ENCODE measurements at places on chromosomes 2 and 18.

DNA sequence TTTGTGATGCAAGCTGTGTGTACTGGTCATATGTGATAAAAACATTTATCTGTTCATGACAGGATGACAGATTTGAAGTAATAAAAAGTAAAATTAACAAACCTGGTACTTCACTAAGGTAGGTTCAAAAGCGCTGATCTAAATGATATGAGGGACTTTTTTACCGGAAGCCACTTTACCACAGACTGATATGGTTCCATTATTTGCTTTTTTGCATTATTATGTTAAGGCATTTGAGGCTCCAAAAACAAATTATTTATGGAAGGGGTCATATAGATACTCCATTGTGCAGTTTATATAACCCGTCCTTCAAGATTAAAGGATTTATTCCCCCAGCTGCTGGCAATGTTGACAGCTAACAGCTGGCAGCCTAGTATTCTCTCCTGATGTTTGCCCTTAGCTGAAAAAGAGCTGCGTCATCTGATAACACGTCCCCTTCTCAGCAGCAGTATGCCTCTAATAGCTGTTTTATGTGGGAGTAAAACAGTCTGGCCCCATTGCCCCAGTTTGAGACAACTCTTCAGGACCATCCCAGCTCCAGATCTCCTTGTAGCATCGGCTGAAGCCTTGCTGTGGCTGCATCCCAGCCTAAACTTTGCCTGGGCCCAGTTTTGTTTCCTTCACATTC lies 84.8 kb upstream of the XIRP2 start:
- no peaks in the 10 kb centered on the region for H3K36me3 ChIP-seq
- H3K4me1 ChIP-seq = peaks cover 8% of the 10 kb centered on the region
- no peak overlapping the region for H3K27ac ChIP-seq
- no peak for DNase-seq
- H3K4me3 ChIP-seq = no peak overlapping the region

GRCh38 chr2:188047735-188048134 lies 243.9 kb upstream of the GULP1 start:
- H3K27me3 ChIP-seq = no peaks in the 10 kb centered on the region
- H3K36me3 ChIP-seq = no peaks in the 10 kb centered on the region
- no peak for DNase-seq
- H3K27ac ChIP-seq = no peak overlapping the region
- H3K4me3 ChIP-seq = no peak overlapping the region

- DNase-seq = no peak
- H3K4me3 ChIP-seq = no peak overlapping the region
- H3K36me3 ChIP-seq = no peaks in the 10 kb centered on the region
- no peaks in the 10 kb centered on the region for H3K27me3 ChIP-seq
These were observed 39.8 kb downstream of the TRAK2 start for GRCh38 chr2:201411421-201411820.

GRCh38 chr2:236638707-236639106 lies 69.1 kb downstream of the ACKR3 start:
- H3K27ac ChIP-seq = no peak overlapping the region
- H3K36me3 ChIP-seq = no peaks in the 10 kb centered on the region
- no peaks in the 10 kb centered on the region for H3K27me3 ChIP-seq
- DNase-seq = no peak
- H3K4me3 ChIP-seq = no peak overlapping the region
- peaks cover 24% of the 10 kb centered on the region for H3K4me1 ChIP-seq

DNA sequence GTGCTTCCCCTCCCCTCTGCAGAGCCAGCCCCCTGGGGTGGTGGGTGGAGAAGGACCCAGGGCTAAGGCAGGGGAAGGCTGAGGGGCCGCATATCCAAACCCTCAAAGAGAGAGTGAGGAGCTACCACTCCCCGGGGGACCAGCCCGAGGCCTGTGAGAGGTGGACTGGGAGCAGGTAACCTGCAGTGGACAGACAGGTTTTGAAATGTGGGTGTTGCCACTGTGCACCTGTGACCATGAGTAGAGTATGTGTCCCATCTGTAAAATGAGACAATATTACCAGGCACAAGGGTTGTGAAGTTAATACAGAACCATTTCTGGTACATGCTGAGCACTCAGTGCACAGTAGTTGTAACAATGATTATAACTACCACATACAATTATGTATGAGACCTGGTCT lies 51.2 kb upstream of the POMC start:
- no peaks in the 10 kb centered on the region for H3K36me3 ChIP-seq
- H3K27ac ChIP-seq = no peak overlapping the region
- H3K4me3 ChIP-seq = no peak overlapping the region
- no peaks in the 10 kb centered on the region for H3K4me1 ChIP-seq

DNA sequence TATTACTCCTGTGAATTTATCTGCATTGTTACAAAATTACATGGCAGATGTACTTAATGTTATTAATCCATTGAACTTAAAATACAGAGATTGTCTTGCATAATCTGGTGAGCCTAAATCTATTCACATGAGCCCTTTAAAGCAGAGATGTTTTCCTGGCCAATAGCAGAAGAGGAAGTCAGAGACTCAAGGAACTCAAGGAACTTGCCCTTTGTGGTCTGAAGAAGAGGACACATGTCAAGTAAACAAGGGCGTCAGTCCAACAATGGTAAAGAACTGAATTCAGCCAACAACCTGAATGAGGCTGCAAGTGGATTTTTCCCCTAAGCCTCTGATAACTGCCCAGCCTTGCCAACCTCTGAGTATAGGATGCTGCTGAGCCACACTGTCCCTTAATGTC lies 356.3 kb upstream of the PKDCC start:
- no peak overlapping the region for H3K4me3 ChIP-seq
- no peak for DNase-seq
- H3K27ac ChIP-seq = no peak overlapping the region
- no peaks in the 10 kb centered on the region for H3K27me3 ChIP-seq
- peaks cover 8% of the 10 kb centered on the region for H3K4me1 ChIP-seq

DNA sequence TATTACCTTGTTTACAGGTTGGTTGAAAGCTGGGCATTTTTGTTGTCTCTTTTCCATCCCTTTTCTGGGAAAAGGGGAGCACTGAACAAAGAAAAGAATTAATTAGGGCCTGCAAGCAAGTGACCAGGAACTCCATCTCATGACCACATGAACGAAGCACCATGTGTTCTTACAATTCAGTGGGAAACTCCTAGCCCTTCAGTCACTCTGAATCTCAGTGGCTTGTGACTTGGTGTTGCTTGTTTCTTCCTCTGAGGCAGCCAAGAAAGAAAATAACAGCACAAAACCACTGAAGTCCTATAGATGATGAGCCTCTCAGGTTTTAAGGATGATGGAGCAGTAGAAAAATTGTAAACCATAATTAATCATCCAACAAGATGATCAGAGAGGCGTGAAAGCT lies 129.1 kb upstream of the CAB39 start:
- H3K27me3 ChIP-seq = no peaks in the 10 kb centered on the region
- H3K27ac ChIP-seq = no peak overlapping the region
- H3K4me1 ChIP-seq = no peaks in the 10 kb centered on the region
- H3K36me3 ChIP-seq = no peaks in the 10 kb centered on the region
- H3K4me3 ChIP-seq = no peak overlapping the region

GRCh38 chr2:217276433-217276832 lies 416.6 kb upstream of the TNP1 start:
- no peak for DNase-seq
- H3K36me3 ChIP-seq = no peaks in the 10 kb centered on the region
- H3K27ac ChIP-seq = no peak overlapping the region
- no peaks in the 10 kb centered on the region for H3K27me3 ChIP-seq

GRCh38 chr2:100791936-100792308 lies 28.0 kb upstream of the NPAS2 start:
- no peak overlapping the region for H3K27ac ChIP-seq
- H3K4me1 ChIP-seq = peaks cover under 1% of the 10 kb centered on the region
- DNase-seq = no peak

GRCh38 chr18:28757466-28758008 lies 580.6 kb upstream of the CDH2 start:
- H3K4me3 ChIP-seq = no peak overlapping the region
- H3K36me3 ChIP-seq = no peaks in the 10 kb centered on the region
- H3K27ac ChIP-seq = no peak overlapping the region
- no peak for DNase-seq

- no peaks in the 10 kb centered on the region for H3K36me3 ChIP-seq
- no peak for DNase-seq
- no peaks in the 10 kb centered on the region for H3K4me1 ChIP-seq
- H3K27ac ChIP-seq = no peak overlapping the region
These were observed 14.9 kb upstream of the SERPINB12 start for GRCh38 chr18:63527251-63527650.

GRCh38 chr2:59974051-59974766 lies 579.2 kb downstream of the BCL11A start:
- H3K27me3 ChIP-seq = no peaks in the 10 kb centered on the region
- H3K36me3 ChIP-seq = no peaks in the 10 kb centered on the region
- H3K27ac ChIP-seq = no peak overlapping the region
- H3K4me1 ChIP-seq = no peaks in the 10 kb centered on the region
- no peak overlapping the region for H3K4me3 ChIP-seq
- DNase-seq = no peak

DNA sequence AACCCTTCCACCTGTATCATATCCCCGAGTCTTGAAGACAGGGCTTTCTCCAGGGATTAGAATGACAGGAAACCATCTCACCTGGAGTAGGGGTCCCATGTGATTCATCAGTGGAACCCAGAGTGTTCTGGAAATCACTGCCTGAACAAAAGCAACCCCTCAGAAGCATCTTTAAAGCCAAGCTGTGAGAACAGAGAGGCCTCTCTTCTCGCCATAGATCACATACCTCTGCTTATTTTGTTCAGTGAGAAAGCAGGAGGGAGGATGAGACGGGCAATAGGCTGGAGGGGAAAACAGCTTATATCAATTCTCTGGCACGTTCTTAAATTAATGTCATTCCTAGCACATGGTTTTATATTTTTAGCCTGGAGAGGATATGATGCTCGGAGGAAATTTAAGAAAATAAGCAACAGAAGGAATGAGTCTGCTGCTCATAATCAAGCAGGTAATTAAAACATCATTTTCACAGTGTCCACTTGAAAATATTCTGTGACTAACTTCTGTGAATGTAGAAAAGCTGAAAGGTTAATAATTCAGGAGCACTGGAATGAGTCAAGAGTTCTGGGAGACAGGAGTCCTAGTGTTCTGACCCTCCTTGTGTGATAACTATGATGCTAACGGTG lies 213.6 kb upstream of the SP5 start:
- H3K4me1 ChIP-seq = peaks cover 17% of the 10 kb centered on the region
- H3K27ac ChIP-seq = no peak overlapping the region
- no peak for DNase-seq
- no peaks in the 10 kb centered on the region for H3K27me3 ChIP-seq

DNA sequence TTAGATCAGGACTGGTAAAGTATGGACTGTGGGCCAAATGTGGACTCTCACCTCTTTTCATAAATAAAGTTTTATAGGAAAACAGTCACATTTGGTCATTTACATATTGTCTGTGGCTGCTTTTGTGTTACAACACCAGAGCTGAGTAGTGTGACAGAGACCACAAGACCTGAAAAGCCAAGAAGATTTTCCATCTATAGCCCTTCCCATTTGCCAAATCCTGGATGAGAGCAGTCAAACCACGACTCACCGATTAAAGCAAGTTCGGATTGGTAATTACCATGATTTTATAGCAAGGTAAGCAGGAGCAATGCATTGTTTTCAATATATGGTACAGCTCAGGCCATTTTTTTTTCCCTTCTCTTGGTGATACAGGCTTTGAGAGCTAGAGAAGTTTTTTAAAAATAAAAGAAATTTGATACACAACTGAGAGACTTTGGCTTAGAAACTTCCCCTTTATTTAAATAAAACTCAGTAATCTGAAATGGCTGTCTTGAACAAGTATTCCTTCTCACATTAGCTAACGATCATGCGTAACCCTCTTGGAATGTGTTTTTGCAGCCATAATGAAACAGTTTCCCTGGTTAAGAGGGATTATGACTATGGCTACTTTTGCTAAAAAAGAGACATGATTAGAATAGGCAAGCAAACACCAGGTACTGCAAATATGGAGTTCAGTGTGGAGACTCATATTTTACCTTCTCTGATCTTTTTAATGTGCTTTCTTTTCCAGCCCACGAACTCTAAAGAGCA lies 9.5 kb upstream of the MALL start:
- peaks cover 14% of the 10 kb centered on the region for H3K4me1 ChIP-seq
- no peaks in the 10 kb centered on the region for H3K36me3 ChIP-seq
- H3K27me3 ChIP-seq = no peaks in the 10 kb centered on the region
- no peak for DNase-seq
- no peak overlapping the region for H3K4me3 ChIP-seq

DNA sequence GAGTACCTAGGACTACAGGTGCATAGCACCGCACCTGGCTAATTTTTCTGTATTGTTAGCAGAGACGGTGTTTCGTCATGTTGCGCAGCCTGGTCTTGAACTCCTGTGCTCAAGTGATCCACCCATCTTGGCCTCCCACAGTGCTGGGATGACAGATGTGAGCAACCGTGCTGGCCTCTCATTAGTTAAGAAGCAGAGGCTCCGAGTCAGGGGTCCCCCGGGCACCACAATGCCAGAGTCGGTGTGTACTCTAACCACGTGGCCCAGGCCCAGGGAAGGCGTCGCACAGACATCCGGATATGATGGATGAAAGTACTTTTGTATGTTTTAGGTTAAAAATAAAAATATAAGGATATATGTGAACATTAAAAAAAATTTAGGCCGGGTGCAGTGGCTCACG lies 28.3 kb upstream of the HPCAL1 start:
- DNase-seq = no peak
- H3K4me3 ChIP-seq = no peak overlapping the region
- no peak overlapping the region for H3K27ac ChIP-seq
- no peaks in the 10 kb centered on the region for H3K27me3 ChIP-seq

- DNase-seq = no peak
- H3K4me3 ChIP-seq = no peak overlapping the region
- H3K36me3 ChIP-seq = no peaks in the 10 kb centered on the region
These were observed 31.5 kb downstream of the MRO start for GRCh38 chr18:50788284-50788683.

DNA sequence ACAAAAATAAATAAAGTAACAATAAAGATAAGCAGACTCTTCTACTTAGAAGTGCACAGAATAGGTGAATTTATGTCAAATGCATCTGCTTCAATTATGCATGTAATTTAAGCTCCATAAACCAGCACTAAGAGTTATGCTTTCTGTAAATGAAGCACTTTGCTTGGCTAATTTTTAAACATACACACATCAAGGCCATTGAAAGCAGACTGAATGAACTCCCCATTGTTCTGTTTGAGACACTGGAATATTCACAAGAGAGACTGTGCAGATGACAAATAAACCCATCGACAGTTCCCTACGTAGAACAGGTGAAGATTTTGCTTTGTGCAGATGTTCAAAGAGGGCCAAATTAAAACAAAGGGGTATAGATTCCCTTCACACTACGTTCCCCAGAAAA lies 133.4 kb downstream of the PID1 start:
- H3K4me1 ChIP-seq = peaks cover 15% of the 10 kb centered on the region
- no peak overlapping the region for H3K27ac ChIP-seq
- DNase-seq = no peak
- H3K36me3 ChIP-seq = no peaks in the 10 kb centered on the region
- H3K27me3 ChIP-seq = no peaks in the 10 kb centered on the region

DNA sequence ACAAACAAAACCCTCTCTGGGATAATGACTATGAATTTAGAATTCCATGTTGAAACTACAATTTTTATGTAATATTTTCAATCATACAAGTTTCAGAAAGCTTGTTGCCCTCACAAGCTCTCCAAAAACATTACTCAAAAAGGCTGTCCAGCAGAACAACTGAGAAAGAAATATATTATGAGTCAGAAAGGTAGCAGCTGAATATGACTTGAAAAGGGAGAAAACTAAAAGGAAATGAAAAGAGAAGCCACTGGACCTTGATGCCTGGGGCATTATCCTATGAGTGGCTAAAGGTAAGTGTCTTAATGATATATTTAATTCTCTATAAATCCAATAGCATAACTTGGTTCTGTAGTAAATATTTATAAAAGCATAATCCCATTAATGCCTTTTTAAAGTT lies 61.8 kb downstream of the NXPH2 start:
- DNase-seq = no peak
- no peak overlapping the region for H3K4me3 ChIP-seq
- no peaks in the 10 kb centered on the region for H3K27me3 ChIP-seq
- no peaks in the 10 kb centered on the region for H3K4me1 ChIP-seq
- no peak overlapping the region for H3K27ac ChIP-seq

Measured in thoracic aorta (tissue), 2 donors.